ENCODE measurements at places on chromosomes 2 and 18. TPM values are rescaled to one million over a fixed set of nuclear protein-coding genes. Genes with fewer than 3 reads are reported as not detected.

Gene EIF4E2
- polyA plus RNA-seq: 105 TPM

Gene KCNG2
- polyA plus RNA-seq: 0.13 TPM

Gene NT5C1B
- 1.5 TPM for polyA plus RNA-seq

Gene CRYGC
- not detected for polyA plus RNA-seq

Gene DCDC2C
- 0.65 TPM for polyA plus RNA-seq

Gene TTC32
- polyA plus RNA-seq: 37.3 TPM

Gene CCDC121
- 12.0 TPM for polyA plus RNA-seq

Gene TNS1
- polyA plus RNA-seq: 64.9 TPM

Gene MC5R
- 0.22 TPM for polyA plus RNA-seq

Gene ALK
- polyA plus RNA-seq: 0.55 TPM

Gene AQP4
- polyA plus RNA-seq: 0.80 TPM

Gene RTP5
- polyA plus RNA-seq: not detected

Gene PJVK
- polyA plus RNA-seq: 19.3 TPM

Gene CHPF
- 20.3 TPM for polyA plus RNA-seq

Gene GPR155
- polyA plus RNA-seq: 12.4 TPM

Gene GNAL
- polyA plus RNA-seq: 4.9 TPM

Gene ALPP
- polyA plus RNA-seq: not detected

Gene CPO
- 1.7 TPM for polyA plus RNA-seq

Gene SERPINB7
- polyA plus RNA-seq: 1.0 TPM

Gene TXNL4A
- 77.2 TPM for polyA plus RNA-seq

Gene CDK15
- 1.4 TPM for polyA plus RNA-seq

Gene IL36G
- polyA plus RNA-seq: 0.67 TPM

Gene CD8A
- 0.25 TPM for polyA plus RNA-seq

Gene GPR75
- polyA plus RNA-seq: 5.0 TPM

Gene SULT1C4
- polyA plus RNA-seq: 51.7 TPM

Gene CD8B
- polyA plus RNA-seq: 0.88 TPM

Gene TEKT4
- polyA plus RNA-seq: 0.20 TPM

Gene TIA1
- polyA plus RNA-seq: 669 TPM

Gene HOXD3
- 26.1 TPM for polyA plus RNA-seq

Gene LYPD6B
- 37.2 TPM for polyA plus RNA-seq

Gene MAP3K19
- 0.73 TPM for polyA plus RNA-seq

Gene SLC40A1
- 121 TPM for polyA plus RNA-seq

Gene RUFY4
- polyA plus RNA-seq: 0.32 TPM

Gene DNAJC5G
- polyA plus RNA-seq: 2.0 TPM

Gene MAB21L4
- polyA plus RNA-seq: 4.8 TPM

Gene IL1B
- 0.65 TPM for polyA plus RNA-seq

Gene LIMS4
- 2.1 TPM for polyA plus RNA-seq

Gene CDC42EP3
- 49.6 TPM for polyA plus RNA-seq

Gene CCDC85A
- polyA plus RNA-seq: 1.2 TPM

Gene ARL4C
- 51.6 TPM for polyA plus RNA-seq

Gene NR4A2
- polyA plus RNA-seq: 0.42 TPM

Gene PSMD1
- 111 TPM for polyA plus RNA-seq

Gene MDH1
- polyA plus RNA-seq: 431 TPM

Gene VWC2L
- polyA plus RNA-seq: 0.18 TPM

Gene INHBB
- not detected for polyA plus RNA-seq

Gene BBS5
- 17.0 TPM for polyA plus RNA-seq

Gene MROH2A
- 0.28 TPM for polyA plus RNA-seq

Gene SRD5A2
- polyA plus RNA-seq: 0.13 TPM

Gene REG3G
- polyA plus RNA-seq: not detected

Gene GPR17
- 0.85 TPM for polyA plus RNA-seq

Gene GPBAR1
- polyA plus RNA-seq: 1.2 TPM
